ENCODE measurements at places on chromosomes 12 and 14.

- peak; percentile 68 for DNase-seq
These were observed 4.5 kb downstream of the PRPF40B start for GRCh38 chr12:49627752-49628360.

DNA sequence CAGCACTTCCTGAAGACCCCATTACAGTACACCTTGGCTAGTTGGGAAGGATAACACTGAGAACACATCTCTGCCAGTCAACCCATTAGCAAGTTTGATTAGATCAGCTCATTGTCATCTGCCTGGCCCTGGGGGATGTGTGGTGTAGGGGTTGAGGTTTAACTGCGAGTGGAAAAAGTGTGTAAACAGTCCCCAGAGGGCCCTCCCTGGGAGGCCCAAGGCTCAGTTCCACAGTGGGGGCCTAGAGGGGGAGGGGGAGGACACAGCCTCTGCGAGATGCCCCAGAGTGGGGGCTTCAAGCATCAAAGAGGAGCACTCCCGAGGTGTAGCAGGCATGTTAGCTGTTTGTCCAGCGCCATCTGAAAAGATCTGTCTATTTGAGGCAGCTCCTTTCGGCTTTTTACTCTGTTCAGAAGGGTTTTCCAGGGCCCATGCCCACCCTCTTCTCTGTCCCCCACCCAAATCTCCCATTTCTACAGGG lies 344 bp downstream of the LPAR5 start:
- no peak for DNase-seq

GRCh38 chr12:132545164-132545953 lies 55.4 kb downstream of the FBRSL1 start:
- no peak for DNase-seq

DNA sequence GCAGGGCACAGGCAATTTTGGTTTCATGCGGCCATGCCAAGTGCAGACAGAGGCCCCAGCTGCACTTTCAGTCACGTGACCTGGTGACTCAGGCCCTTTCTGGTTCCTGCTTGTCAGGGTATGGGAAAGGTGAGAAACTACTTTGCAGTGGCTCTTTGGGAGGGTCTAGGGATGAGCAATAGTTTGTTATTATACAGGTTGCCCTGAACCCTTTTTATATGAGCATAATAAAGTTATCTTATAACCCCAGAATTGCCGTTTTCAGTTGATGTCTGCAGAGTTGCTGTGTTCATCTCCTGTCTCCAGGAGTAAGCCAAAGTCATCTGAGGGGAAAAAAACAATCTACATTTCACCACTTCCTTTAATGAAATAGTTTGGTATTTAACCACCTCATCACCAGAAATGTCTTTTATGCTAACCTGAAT lies 30.9 kb upstream of the EMP1 start:
- DNase-seq: peak; percentile 95

DNA sequence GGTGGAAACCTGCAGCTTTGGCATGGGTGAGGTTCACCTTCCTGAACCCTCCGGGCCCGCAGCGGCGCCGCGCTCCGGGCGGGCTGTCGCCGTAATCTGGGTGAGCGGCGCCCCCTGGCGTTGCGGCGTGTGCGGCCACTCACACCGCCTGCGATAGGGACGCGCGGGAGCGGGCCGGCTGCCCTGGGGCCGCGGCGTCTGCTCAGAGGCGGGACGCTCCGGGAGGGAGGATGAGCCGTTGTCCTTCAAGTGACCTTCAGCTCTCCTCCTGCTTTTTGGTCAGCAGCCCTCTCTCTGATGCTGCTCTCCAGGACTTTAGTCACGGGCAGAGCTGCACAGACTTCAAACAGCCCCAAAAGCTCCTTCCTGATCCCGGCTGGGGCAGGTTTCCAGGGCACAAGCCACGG lies 211.7 kb upstream of the FKBP4 start:
- peak; percentile 80 for DNase-seq

DNA sequence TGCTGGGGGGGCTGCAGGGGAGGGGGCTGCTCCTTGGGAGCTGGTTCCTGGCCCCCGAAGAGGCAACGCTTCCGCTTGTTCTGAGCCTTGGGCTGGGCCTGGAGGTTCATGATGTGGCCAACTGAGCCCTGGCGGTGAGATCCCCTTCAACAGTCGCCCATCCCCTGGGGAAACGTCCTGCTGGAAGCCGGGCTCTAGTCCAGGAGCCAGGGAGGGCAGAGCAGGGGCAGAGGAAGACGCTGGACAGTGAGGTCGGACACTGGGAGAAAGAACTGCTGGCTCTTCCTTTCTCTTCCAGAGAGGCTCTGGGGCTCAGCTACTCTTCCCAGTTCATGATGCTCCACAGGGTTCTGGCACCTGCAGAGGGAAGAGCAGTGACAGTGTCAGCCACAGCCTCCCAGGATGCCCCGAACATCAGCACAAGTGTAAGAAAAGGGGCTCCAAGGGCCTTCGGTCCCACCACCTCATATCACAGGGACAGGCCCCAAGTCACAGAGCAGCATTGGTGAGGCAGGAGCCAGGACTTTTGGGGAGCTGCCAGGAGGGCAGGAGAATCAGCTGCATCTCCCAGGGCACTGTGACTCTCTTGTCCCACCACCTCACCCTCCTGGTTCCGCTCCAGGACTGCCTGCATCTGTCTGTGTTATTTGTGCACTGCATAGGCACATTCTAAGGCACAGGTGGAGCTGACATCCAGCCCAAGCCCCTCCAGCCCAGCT lies 25.9 kb upstream of the PNMA1 start:
- DNase-seq: no peak

- DNase-seq: peak; percentile 94
These were observed at the start of gene PTPN11 for GRCh38 chr12:112418608-112419296. Gene PTPN11 (plus strand): TSS chr12:112418947. CDS start chr12:112419112, 165 bp downstream.

DNA sequence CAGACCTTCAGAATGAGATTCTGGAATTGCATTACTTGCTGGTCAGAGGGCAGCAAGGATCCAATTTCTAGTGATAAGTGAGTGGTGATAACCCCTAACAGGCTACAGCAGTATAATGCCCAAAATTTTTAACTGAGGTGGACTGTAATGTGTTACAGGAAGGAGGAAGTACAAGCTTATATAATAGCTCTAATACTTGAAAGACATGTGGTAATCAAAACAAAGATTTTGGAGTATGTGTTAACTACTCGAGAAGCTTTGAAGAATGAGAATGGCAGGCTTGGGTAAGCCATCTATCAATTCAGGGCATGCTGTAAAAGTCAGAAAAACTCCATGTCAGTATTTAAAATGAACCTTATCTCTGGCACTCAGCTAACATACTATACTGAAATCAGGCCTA lies 70.5 kb downstream of the ANKS1B start:
- DNase-seq: no peak

DNA sequence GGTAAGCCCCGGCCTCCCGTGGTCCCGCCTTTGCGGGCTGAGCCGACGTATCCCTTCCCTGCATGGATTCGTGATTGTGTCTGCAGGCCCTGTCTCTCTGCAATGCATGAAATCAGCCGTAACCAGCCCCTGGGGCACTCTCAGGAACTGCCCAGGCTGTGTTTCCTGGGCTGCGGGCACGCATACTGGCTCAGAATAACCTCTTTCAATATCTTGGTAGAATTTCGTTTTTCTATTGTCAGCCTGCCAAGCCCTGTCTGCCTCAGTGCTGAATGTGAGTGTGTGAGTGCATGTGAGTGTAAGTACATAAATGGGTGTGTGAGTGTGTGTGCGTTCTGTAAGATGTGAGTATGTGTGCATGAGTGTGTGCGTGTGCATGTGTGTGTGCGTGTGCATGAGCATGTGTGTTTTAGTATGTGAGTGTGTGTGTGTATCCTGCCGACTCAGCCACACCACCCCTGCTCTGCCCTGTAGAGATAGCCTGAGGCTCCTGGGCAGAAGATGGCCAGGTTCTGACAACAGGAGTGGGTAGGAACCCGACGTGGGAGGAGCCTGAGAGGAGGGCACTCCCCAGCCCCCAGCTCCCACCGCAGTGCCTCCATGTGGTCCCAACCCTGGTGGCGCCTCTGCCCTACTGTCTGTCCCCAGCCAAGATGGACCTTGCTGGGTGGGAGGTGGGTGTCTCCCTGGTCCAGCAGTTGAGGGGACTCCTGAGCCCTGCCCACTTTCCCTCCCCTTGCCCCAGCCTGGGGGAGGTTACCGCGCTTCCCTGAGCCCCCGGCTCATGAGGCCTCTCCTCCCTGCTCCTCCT lies 268.8 kb downstream of the ADGRD1 start:
- DNase-seq: peak; percentile 78

GRCh38 chr12:25151476-25151875 lies 43.5 kb downstream of the DNAI7 start:
- peak; percentile 92 for DNase-seq

DNA sequence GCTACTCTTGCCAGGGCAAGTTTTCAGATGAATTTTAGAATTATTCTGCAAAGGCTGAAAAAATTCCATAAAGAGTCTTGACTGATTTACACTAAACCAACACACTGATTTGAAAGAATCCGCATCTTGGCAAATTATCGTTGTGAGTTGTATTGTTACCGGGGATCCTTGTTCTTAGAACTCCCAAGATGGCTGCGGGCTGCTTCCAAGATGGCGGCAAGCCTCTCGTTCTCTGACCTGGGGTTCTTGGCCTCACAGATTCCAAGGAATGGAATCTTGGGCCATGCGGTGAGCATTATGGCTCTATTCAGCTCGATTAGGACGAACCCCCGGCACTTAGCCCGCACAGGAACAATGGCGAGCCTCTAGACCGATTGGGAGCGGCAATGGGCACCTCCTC lies 132.5 kb downstream of the ZNF664 start:
- DNase-seq: no peak

GRCh38 chr12:49748306-49748705 lies 6.9 kb downstream of the TMBIM6 start:
- DNase-seq: no peak

GRCh38 chr12:57011438-57012424 lies 4.6 kb downstream of the TAC3 start:
- no peak for DNase-seq

DNA sequence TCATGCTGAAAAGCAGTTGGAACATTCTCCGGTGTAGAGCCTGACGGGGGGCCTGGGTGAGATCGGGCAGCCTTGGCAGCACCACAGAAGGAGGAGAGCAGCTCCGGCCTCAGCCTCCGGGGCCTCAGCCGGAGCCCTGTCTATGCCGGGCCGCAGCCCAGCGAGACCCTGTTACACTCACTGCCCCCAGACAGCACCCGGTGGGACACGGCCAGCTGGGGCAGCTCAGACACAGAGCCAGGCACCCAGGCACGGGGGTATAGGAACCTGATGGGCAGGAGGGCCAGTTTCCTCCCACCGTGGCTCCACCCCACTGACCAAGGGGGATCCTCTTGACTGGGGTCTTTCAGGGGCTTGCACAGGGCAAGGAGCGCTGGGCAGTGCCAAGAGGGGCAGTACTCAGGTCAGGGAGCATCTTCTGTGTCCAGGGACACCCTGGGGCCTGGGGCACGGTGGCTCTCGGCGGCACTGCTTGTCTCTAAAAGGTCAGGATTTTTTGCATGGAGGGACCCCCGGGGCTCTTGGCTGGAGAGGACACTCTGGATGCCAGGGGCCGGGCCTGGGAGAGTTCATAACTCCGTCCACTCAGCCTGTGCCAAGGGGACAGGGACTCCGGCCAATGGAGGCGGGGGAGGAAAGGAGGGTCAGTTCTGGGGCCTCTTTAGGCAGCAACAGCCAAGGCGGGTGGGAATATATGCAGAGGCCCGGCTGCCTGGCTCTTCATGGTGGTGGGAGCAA lies 9.4 kb downstream of the INF2 start:
- DNase-seq: no peak

DNA sequence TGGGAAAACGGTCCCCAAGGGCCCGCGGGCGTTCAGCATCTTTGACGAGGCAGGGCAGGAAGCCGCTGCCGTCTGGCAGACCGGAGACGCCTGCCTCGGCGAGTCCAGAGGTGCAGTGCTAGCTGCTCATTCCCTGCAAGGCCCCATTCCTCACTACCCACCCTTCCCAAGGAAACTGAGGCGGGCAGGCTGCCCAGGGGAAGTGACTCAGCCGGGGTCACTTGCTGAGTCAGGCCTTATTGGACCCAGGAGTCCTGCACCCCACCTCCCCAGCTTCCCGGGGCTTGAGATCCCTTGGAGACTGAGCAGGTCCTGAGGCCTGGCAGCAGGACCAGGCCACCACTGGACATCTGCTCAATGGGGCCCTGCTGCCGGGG lies 3.7 kb downstream of the SH2B3 start:
- peak; percentile 61 for DNase-seq

- no peak for DNase-seq
These were observed 4.6 kb downstream of the MARCHF9 start for GRCh38 chr12:57759360-57759980.

- no peak for DNase-seq
These were observed 4.0 kb downstream of the RASAL1 start for GRCh38 chr12:113131556-113131955.

GRCh38 chr14:99747167-99747566 lies 46.0 kb upstream of the EML1 start:
- no peak for DNase-seq

GRCh38 chr12:117155278-117156060 lies 34.8 kb downstream of the FBXO21 start:
- DNase-seq: peak; percentile 78

- DNase-seq: peak; percentile 24
These were observed 6.0 kb upstream of the GTSF1 start for GRCh38 chr12:54479421-54479820.

DNA sequence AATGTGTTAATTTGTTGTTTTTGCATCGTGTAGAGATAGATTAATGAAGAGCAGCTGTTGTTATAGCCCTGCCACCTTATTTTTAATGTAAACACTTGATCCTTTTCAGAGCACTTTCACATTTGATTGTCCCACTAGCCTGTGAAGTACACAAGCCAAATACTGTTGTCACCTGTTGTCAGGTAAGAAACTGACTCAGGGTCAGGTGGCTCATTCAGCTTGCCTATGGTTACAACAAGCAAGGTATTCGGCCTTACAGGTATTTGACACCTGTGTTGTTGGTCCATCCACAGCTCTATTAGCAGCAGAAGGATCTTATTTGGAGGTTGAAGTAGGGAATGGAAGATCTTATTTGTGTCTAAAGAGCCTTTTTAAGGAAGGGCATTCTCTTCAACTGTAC lies 108.9 kb downstream of the GPR135 start:
- no peak for DNase-seq

- DNase-seq: peak; percentile 35
These were observed 83.8 kb downstream of the SLC25A21 start for GRCh38 chr14:37088356-37089215.

- no peak for DNase-seq
These were observed 18.7 kb downstream of the IQSEC3 start for GRCh38 chr12:85191-85666.

- DNase-seq: peak; percentile 40
These were observed 106.2 kb downstream of the CRACR2A start for GRCh38 chr12:3646561-3647241.

GRCh38 chr14:37623971-37624370 lies 28.5 kb downstream of the TTC6 start:
- peak; percentile 68 for DNase-seq

Data from Daoy (cell line).